T-cell (primary cell): ENCODE measurements at places on chromosomes 6 and 20. TPM values are rescaled to one million over a fixed set of nuclear protein-coding genes. Genes with fewer than 3 reads are reported as not detected.

GRCh38 chr6:73667798-73668197 lies 14.0 kb upstream of the SLC17A5 start:
- DNase-seq = no peak

The EYA4 gene
- not detected for total RNA-seq

DNA sequence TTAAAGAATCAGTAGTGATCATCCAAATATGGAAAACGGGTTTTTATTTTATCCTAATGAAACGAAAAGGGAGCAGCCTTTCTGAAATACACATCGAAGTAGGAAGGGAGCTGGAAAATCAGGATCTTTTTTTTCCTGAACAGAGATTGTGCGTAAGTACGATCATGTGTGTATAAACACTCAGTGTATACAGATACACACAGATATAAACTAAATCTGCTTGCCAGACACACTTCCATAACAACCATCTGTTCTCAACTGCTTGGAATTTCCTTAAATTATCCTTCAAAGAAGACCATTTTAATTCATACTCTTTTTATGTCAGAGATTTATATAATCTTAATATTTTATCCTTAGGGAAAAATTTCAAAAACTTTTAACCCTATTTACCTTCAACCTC lies 110.7 kb downstream of the CHD6 start:
- DNase-seq = no peak

DNA sequence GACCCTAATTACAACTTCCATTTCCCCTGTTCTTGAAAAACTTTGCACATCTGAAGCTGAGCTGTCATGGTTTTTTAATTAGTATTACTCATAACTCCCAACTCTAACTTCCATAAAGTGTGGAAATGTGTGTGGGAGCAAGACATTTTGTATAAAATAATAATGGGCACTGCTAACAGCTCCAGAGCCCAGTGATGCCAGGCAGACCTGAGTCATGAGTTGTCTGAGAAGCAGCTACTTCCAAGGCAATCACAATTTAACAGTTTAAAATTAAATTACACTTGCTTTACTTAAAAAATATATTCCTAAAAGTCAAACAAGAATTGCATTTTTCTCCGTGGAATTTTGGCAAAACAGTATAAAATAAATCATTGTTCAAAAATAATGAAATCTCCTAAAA lies 6.4 kb downstream of the SLC2A12 start:
- no peak for DNase-seq
